Lung (tissue), 17 donors: ENCODE measurements at places on chromosomes 1 and 21. TPM values are rescaled to one million over a fixed set of nuclear protein-coding genes. Genes with fewer than 3 reads are reported as not detected.

DNA sequence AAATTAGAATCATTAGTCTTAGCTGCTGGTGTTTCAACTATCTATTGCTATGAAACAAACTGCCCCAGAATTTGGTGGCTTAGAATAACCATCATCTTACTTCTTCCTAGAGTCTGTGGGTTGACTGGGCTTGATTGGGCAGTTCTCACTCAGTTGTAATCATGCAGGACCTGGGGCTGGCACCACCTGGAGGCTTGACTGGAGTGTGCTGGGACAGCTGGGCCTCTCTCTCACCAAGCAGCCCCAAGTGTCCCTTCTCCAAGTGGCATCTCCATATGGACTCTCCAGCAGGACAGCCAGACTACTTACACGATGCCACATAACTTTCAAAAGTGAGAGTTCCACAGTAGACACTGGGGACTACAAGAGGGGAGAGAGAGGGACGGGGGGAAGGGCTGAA lies 140.3 kb upstream of the ATP1B1 start:
- no peak for DNase-seq

GRCh38 chr1:121586369-121587229 lies 401.8 kb downstream of the SRGAP2C start:
- DNase-seq, result peak; percentile 14

DNA sequence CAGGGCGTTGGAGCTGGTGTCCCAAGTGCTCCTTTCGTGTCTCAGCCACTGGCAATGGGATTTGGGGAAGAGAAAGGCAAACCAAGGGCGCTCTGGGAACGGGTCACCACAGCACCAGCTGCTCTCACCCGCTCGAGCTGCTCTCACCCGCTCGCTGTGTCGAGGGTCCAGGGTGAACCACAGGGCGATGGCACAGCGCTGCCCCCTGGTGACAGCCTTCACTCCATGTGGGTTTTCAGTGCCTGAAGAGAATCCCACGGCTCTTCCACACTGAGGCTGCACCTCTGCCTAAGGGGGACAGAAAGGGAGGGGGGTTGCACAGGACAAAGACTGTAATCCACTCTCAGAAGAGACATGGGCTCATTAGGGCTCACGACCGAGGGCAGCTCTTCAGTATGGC lies 7.1 kb upstream of the CLDN19 start:
- DNase-seq, result peak; percentile 68

DNA sequence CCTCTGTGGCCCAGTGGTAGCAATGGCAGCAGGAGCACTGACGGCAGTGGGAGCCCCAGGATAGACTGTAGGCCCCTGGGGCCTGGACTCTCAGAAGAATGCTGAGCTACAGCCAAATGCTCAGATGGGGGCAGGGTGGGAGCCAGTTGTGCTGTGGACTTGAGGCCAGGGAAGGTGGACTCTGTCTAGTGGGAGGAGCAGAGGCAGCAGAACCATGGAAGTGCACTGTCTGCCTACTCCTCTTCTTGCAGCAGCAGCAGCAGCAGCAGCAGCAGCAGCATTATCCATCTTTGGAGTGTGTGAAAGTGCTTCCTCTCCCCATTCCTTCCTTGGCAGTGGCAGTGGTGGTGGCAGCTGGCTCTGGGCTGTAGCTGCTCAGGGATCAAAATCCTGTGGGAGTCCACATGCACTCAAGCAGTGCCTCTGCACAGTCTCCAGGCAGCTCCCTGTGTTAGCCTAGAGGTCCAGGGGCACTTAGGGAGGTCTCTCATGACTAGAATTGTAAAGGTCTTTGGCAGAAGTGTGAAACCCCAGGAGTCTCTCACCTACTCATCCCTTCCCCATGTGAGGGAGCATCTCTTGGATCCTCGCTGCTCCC lies 917.9 kb upstream of the B3GALT2 start:
- peak; percentile 7 for DNase-seq

GRCh38 chr1:167371030-167371429 lies 147.3 kb downstream of the CD247 start:
- DNase-seq, result no peak

Gene GJB3
- polyA plus RNA-seq, result 0.79 TPM

Gene FMO5
- polyA plus RNA-seq, result 36.4 TPM

Gene ARMH1
- 35.3 TPM for polyA plus RNA-seq
